ENCODE measurements at places on chromosomes 1 and 21.

DNA sequence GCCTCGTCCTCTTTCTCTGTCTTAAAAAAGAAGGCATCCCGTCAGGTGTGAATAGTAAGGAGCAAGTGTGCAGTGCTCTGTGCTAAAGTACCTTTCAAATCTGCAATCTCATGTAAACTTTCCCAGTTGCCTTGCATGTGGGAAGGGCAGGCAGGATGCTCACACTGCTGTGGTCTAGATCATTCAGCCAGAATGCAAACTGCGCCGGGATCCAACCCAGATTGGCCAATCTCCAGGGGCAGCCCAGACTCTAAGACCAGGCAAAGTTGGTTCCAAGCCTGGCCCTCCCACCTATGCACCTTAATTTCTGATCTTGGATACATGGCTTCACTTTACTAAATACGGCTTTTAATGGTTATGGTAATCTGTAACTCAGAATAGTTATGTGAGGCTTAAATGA lies 3.2 kb upstream of the MAP1LC3C start:
- DNase-seq, result no peak

GRCh38 chr1:19112891-19113696 lies 97.0 kb downstream of the UBR4 start:
- DNase-seq, result no peak

GRCh38 chr1:109094871-109095270 lies 4.3 kb downstream of the TMEM167B start:
- no peak for DNase-seq

- peak; percentile 73 for DNase-seq
These were observed at the start of gene BTBD8 for GRCh38 chr1:92080128-92080985. BTBD8 (plus strand) TSS chr1:92080345; CDS start chr1:92080572, 227 bp downstream.

- no peak for DNase-seq
These were observed 7.1 kb upstream of the ACTA1 start for GRCh38 chr1:229440851-229441537.

GRCh38 chr1:41806472-41807155 lies 112.1 kb downstream of the HIVEP3 start:
- no peak for DNase-seq

- no peak for DNase-seq
These were observed 50.2 kb downstream of the EEIG2 start for GRCh38 chr1:108610073-108610472.

DNA sequence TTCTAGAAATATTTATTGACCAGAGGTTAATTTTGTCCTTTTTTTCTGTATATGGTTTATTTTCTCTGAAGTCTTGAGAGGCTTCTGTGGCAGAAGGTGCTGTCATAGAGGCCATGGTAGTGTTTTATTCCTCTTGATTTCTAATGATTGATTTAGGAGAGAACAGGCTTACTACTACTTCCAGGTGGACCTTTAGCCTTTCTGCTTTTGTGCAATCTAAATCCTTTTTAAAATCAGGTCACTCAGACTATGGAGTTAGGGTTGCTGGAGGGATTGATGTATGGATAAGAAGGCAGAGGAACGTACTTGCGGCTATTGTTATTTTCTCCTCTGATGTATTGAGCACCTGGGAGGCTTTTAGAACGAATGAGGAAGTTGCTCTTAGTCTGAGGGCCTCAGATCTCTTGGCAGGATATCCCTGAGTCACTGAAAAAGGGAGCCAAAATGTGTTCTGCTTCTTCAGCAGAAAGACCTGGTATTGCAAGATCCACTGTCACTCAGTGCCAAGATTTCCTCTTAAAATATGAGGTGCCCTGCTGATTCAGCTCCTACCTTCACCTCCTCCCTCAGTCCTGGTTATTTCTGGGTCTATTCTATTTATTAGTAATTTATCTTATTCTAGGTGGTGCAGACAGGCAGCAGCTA lies 277.4 kb downstream of the ZNF648 start:
- DNase-seq, result peak; percentile 21

Data from LNCaP clone FGC (cell line).